Germinal center (tissue), 1 donor: ENCODE measurements at places on chromosomes 12 and 14.

DNA sequence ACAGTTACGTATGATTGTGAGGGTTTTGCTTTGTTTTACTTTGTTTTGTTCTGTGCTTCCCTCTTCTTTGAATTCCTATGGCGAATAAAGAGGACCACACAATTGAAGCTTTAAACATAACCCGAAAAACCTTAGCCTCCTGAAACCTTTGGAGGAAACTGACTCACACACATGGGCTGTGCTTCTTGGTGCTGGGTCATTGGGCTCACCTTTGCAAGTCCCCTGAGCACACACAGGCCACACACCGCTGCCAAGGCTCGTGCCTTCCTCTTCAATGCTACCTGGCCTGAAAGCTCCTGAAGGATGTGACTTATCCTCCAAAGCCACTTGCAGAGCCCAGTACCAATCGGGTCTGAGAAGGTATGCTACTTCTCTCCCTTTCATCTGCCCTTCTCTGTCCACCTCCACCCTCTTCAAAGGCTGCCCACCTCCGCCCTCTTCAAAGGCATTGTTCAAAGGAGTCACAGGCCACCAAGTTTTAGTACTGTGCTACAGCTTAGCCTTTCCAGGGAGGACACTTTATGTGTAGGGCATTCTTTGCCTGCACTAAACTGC lies 114.6 kb downstream of the FOXN3 start:
- DNase-seq = no peak

DNA sequence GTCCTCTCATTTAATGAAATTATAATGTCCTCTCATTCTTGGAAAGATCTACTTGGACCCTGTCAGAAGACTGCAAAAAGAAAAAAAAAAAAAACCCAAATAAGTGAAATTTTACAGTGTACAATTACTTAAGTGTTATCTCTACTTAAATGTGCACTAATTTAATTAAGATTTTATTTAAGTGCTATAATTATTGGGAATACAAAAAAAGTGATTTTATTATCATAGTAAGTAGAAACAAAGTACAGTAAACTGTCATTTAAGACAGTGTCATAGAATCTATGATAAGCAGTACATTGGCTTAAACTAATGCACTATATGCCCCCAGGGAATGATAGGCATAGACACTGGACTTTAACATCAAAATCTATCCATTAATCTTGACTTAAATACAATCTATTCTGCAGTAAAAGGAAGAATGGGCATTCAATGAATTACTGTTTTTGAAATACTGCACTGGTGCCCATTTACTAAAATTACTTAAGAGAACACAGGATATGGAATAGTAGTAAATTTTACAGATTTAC lies 23.3 kb downstream of the INSM2 start:
- DNase-seq = no peak

DNA sequence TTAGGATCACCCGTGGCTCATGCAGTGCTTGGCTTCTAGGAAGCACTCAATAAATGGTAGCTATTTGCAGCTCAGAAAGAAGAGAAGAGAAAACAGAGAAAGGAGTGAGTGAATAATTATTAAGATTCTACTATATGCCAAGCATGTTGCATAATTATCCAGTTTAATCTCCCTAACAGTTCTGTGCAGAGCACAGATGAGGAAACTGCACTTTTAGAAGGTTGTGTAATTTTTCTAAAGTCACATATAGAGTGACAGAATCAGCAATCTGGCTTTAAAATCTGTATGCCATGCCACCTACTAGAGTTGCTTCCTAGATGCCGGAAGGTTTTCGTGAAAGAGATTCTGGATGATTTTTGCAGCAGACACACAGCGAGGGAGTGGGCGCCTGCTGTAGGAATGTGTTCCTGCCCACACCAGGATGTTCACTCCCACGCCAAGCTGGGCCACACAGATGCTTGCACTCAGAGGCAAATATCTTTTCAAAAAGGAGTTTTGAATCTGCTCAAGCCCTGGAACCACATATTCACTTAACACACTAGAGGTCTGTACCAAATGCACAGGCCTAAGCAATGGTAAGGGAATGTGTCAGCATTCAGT lies 50.2 kb upstream of the SMCO2 start:
- DNase-seq = no peak

- no peak for DNase-seq
Measured at GRCh38 chr12:30923057-30923456, 3.5 kb upstream of the TSPAN11 start.

GRCh38 chr12:22691319-22691718 lies 66.3 kb downstream of the ETNK1 start:
- no peak for DNase-seq

DNA sequence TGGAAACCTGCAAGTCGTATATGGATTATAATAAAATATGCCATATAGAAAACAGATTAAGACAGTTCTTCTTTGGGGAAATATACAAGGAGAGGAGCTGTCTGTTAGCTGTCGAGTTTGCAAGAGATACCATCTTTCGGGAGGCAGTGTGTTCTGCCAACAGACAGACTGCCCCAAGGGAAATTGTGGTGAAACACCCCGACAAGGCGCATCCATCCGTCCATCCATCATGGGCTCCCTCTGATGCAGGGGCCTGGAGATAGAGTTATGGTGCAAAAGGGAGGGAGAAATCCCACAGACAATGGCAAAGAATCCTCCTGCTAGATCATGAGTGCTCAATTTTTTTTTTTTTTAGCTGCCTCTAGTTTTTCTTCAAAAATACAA lies 156.3 kb downstream of the DPF3 start:
- no peak for DNase-seq

GRCh38 chr14:63852271-63852816 lies 460 bp upstream of the SYNE2 start:
- DNase-seq = peak; percentile 33

GRCh38 chr12:40525054-40525453 lies 167.2 kb upstream of the CNTN1 start:
- DNase-seq = no peak

- DNase-seq = no peak
Measured at GRCh38 chr12:124655048-124655697, 87.8 kb upstream of the NCOR2 start.

DNA sequence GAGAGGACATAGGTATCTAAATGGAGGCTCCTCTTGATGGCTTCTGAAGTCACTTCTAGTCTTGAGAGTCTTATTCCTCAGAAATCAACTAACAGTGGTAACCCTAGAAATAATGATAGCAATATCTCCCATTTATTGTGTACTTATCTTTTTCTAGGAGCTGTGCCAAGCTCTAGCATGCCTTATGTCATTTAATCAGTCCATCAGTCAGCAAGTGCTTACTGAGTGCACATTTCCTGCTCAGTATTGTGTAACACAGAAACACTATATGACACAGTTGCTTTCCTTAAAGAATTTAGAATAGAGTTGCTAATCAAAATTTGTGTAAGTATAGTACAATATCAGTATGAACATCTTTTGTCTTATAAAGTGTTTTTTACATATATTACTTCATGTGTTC lies 36.6 kb downstream of the KRT76 start:
- DNase-seq = no peak

DNA sequence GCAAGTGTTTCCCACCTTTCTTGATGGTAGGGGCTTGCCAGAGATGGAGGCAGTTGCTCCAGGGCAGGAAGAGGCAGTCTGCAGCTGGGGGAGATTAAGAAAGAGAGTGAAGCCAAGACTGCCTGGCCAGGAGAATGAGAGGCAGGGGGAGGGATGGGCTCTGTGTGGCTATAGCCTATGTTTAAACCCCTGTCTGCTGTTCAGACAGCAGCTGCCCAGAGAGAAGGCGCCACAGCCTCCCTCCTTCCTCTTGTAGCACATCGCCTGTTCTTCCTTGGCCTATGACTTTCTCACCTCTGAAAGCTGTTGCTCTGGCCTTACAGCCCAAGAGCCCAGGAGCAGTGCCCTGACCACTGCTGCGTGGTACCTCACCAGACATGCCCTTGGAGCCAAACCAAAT lies 61.7 kb downstream of the EMP1 start:
- DNase-seq = no peak

GRCh38 chr12:82805812-82806497 lies 119.2 kb downstream of the TMTC2 start:
- DNase-seq = no peak

DNA sequence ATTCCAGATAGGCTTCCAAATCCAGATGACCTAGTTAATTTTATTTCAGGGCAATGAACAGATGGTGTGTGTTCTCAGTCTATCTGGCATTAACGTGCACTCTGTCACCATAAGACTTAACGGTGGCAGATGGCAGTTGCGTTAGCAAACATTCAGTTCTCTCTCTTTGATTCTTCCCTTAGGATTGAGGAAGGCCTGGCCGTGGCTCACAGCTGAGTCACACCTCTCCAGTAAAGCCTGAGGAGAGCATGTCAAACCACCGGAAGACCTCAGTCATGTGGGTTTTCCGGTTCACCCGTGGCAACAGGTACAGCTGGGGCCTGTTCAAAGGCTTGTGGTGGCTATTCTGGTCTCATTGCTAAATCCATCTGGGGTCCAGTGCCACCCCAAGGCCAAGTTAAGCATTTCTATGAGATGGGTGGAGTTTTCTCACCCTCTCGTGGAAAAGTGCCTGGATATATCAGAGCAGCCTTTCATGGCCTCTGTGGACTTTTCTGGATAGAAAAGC lies 545.1 kb upstream of the ATP2B1 start:
- peak; percentile 44 for DNase-seq
